ENCODE measurements at places on chromosomes 2 and 18. TPM values are rescaled to one million over a fixed set of nuclear protein-coding genes. Genes with fewer than 3 reads are reported as not detected.

GRCh38 chr18:50726960-50727589, 92.7 kb downstream of the MRO start:
- DNase-seq, result no peak

GRCh38 chr2:98308068-98308467, 38.2 kb upstream of the CNGA3 start:
- DNase-seq, result no peak

Gene OTOS
- total RNA-seq, result not detected

Gene KLHL41
- total RNA-seq, result 2.1 TPM

GRCh38 chr2:230000118-230000841, 68.4 kb downstream of the SLC16A14 start:
- no peak for DNase-seq
